HFFc6 (cell line): ENCODE measurements at places on chromosomes 3 and 15. TPM values are rescaled to one million over a fixed set of nuclear protein-coding genes. Genes with fewer than 3 reads are reported as not detected.

The PSMD2 gene
- total RNA-seq, result 620 to 794 TPM (median 764 TPM) in 3 replicates

The CLDN18 gene
- not detected in 2 replicates for total RNA-seq

The NR2C2 gene
- total RNA-seq, result 28.9 to 35.2 TPM (median 31.0 TPM) in 3 replicates

The IL1RAP gene
- total RNA-seq, result 3.9 to 8.0 TPM (median 5.3 TPM) in 3 replicates

The MOBP gene
- not detected in 3 replicates for total RNA-seq

The TMEM266 gene
- 0.16 and 0.17 TPM in 2 replicates for total RNA-seq

The SUCLG2 gene
- 51.1 and 72.2 TPM in 2 replicates for total RNA-seq

The PTPRG gene
- total RNA-seq, result 33.8 to 38.6 TPM (median 35.6 TPM) in 3 replicates

The SUSD5 gene
- total RNA-seq, result 0.24 to 0.47 TPM (median 0.33 TPM) in 3 replicates

The DLG1 gene
- 70.1 to 75.4 TPM (median 70.6 TPM) in 3 replicates for total RNA-seq

The MYH15 gene
- 0.13 to 0.52 TPM (median 0.44 TPM) in 3 replicates for total RNA-seq

The TTLL13 gene
- not detected in 3 replicates for total RNA-seq

The METTL6 gene
- total RNA-seq, result 19.1 and 19.7 TPM in 2 replicates

The CCR8 gene
- total RNA-seq, result not detected in 3 replicates

The SLC12A8 gene
- total RNA-seq, result 2.1 to 3.9 TPM (median 2.5 TPM) in 3 replicates

The GPR62 gene
- total RNA-seq, result not detected in 3 replicates

The SLC7A14 gene
- total RNA-seq, result 0.10 to 0.44 TPM (median 0.34 TPM) in 3 replicates

The LHFPL4 gene
- not detected in 3 replicates for total RNA-seq

The DAZL gene
- total RNA-seq, result not detected in 3 replicates

The C3orf70 gene
- 0.07 to 0.11 TPM (median 0.08 TPM) in 3 replicates for total RNA-seq

The PRICKLE2 gene
- 15.6 to 17.7 TPM (median 16.8 TPM) in 3 replicates for total RNA-seq

The SI gene
- total RNA-seq, result not detected in 3 replicates

The TMED3 gene
- total RNA-seq, result 148 to 195 TPM (median 159 TPM) in 3 replicates

The KY gene
- total RNA-seq, result 0.11 TPM in 1 of 3 replicates, not detected in the others

The CSTA gene
- 0.46 TPM in 1 of 3 replicates, not detected in the others for total RNA-seq

The GASK1A gene
- total RNA-seq, result not detected in 3 replicates

The SLCO2A1 gene
- 0.48 TPM in 1 of 3 replicates, not detected in the others for total RNA-seq

The UBA5 gene
- 46.1 and 50.9 TPM in 2 replicates for total RNA-seq

The GYG1 gene
- 68.7 to 78.1 TPM (median 76.6 TPM) in 3 replicates for total RNA-seq

The ZKSCAN7 gene
- 0.37 to 1.2 TPM (median 0.59 TPM) in 3 replicates for total RNA-seq

The CTXN2 gene
- not detected in 3 replicates for total RNA-seq

The ZNF385D gene
- total RNA-seq, result 3.0 to 8.1 TPM (median 6.3 TPM) in 3 replicates

The CYP1A1 gene
- not detected in 2 replicates for total RNA-seq

The P2RY1 gene
- total RNA-seq, result not detected in 3 replicates

The ADAMTS9 gene
- total RNA-seq, result 0.10 to 0.30 TPM (median 0.10 TPM) in 3 replicates

The U2SURP gene
- 53.8 to 70.1 TPM (median 66.9 TPM) in 3 replicates for total RNA-seq
